Upper lobe of right lung (tissue), 1 donor: ENCODE measurements at places on chromosomes 12 and 14. TPM values are rescaled to one million over a fixed set of nuclear protein-coding genes. Genes with fewer than 3 reads are reported as not detected.

CLEC4C gene
- total RNA-seq, result not detected

JDP2 gene
- total RNA-seq, result 58.0 TPM

ACADS gene
- total RNA-seq, result 20.9 TPM

C14orf39 gene
- total RNA-seq, result not detected

TMEM30B gene
- total RNA-seq, result 22.5 TPM

PROX2 gene
- not detected for total RNA-seq

PARPBP gene
- total RNA-seq, result 2.1 TPM

DTX1 gene
- 5.1 TPM for total RNA-seq

AKAP3 gene
- 1.9 TPM for total RNA-seq

BDKRB2 gene
- 1.5 TPM for total RNA-seq

SLC25A21 gene
- total RNA-seq, result 0.35 TPM

IPO4 gene
- 25.1 TPM for total RNA-seq

RASSF9 gene
- total RNA-seq, result 7.9 TPM

STAB2 gene
- total RNA-seq, result 2.6 TPM

CDCA3 gene
- 1.1 TPM for total RNA-seq

PLBD2 gene
- total RNA-seq, result 41.0 TPM

RNF212B gene
- total RNA-seq, result not detected

KRT86 gene
- 1.1 TPM for total RNA-seq

PPP1R1A gene
- not detected for total RNA-seq

HHIPL1 gene
- total RNA-seq, result 1.6 TPM

CCDC184 gene
- total RNA-seq, result 0.61 TPM

SOAT2 gene
- total RNA-seq, result not detected

PLA2G1B gene
- total RNA-seq, result 62.2 TPM

GUCY2C gene
- total RNA-seq, result not detected

OR6C2 gene
- not detected for total RNA-seq

LMNTD1 gene
- total RNA-seq, result not detected

DCN gene
- 753 TPM for total RNA-seq

ENDOU gene
- total RNA-seq, result 0.32 TPM

DCAF5 gene
- 57.3 TPM for total RNA-seq

POTEG gene
- total RNA-seq, result not detected

WNK1 gene
- 215 TPM for total RNA-seq

RASAL1 gene
- 0.26 TPM for total RNA-seq

CPSF2 gene
- total RNA-seq, result 58.6 TPM

CCER1 gene
- not detected for total RNA-seq

TPPP2 gene
- total RNA-seq, result not detected

PTPRQ gene
- total RNA-seq, result 9.8 TPM

LMO3 gene
- total RNA-seq, result 170 TPM

TAPBPL gene
- total RNA-seq, result 28.4 TPM

CLEC2D gene
- total RNA-seq, result 12.9 TPM

C12orf50 gene
- not detected for total RNA-seq

PLEKHH1 gene
- 2.3 TPM for total RNA-seq

DNAI7 gene
- 0.49 TPM for total RNA-seq

AKAP6 gene
- total RNA-seq, result 7.7 TPM

FAM181A gene
- total RNA-seq, result 3.5 TPM

GLIPR1L1 gene
- not detected for total RNA-seq

FAM222A gene
- total RNA-seq, result 6.2 TPM

MMP17 gene
- 4.1 TPM for total RNA-seq

NEUROD4 gene
- not detected for total RNA-seq

KLHL33 gene
- 0.29 TPM for total RNA-seq

NINJ2 gene
- total RNA-seq, result 23.4 TPM

RDH5 gene
- total RNA-seq, result 6.0 TPM
